ENCODE measurements at places on chromosomes 5 and 9.

- no peak for DNase-seq
Observed at GRCh38 chr5:42887097-42887496, 75.4 kb upstream of the SELENOP start.

DNA sequence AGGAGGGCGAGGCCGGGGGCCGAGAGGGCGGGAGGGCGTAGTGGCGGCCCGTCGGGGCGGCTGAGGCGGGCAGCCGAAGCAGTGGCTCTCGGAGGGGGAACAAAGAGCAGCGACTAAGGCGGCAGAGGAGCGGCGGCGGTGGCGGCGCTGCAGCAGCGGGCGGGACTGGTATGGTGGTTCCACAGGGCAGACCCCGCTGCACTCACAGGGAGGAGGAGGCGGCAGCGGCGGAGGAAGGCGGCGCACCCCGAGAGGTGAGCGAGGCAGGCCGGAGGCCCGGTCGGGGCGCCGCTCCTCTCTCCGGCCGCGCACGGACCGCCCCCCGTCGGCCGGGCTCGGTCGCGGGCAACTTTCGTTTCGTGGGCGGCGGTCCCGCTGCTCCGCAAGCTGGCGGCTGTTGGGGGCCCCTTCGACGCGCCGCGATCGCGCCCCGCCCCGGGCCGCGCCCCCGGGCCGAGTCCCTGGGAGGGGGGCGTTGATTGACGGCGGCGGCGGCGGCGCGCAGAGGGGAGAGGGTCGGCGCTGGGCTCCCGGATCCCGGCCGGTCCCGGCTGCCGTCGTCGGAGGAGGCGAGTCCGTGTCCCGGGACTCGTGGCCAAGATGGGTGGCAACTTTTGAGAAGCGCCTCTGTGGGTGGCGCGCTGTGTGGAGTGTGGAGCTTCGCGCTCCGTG, 467 bp downstream of the CNOT6 start:
- DNase-seq = no peak

- no peak for DNase-seq
Observed at GRCh38 chr9:109440117-109440515, 58.0 kb downstream of the PTPN3 start.

DNA sequence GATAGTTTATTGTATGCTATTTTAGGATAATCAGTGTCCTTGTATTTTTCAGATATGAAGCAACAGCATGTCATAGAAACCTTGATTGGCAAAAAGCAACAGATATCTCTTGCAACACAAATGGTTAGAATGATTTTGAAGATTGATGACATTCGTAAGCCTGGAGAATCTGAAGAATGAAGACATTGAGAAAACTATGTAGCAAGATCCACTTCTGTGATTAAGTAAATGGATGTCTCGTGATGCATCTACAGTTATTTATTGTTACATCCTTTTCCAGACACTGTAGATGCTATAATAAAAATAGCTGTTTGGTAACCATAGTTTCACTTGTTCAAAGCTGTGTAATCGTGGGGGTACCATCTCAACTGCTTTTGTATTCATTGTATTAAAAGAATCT, 14.5 kb downstream of the CCT5 start:
- DNase-seq = no peak

- DNase-seq = peak; percentile 3
Observed at GRCh38 chr5:65483546-65484346, 2.0 kb upstream of the ADAMTS6 start.

GRCh38 chr9:10127867-10128266, 484.9 kb downstream of the PTPRD start:
- no peak for DNase-seq

GRCh38 chr5:53397845-53398244, 82.6 kb upstream of the FST start:
- DNase-seq = no peak

- DNase-seq = no peak
Observed at GRCh38 chr5:113212244-113212920, 222.4 kb downstream of the TSSK1B start.

- DNase-seq = no peak
Observed at GRCh38 chr9:126030716-126031115, 283.5 kb downstream of the PBX3 start.

- no peak for DNase-seq
Observed at GRCh38 chr9:136482046-136482792, 621 bp downstream of the SEC16A start.

DNA sequence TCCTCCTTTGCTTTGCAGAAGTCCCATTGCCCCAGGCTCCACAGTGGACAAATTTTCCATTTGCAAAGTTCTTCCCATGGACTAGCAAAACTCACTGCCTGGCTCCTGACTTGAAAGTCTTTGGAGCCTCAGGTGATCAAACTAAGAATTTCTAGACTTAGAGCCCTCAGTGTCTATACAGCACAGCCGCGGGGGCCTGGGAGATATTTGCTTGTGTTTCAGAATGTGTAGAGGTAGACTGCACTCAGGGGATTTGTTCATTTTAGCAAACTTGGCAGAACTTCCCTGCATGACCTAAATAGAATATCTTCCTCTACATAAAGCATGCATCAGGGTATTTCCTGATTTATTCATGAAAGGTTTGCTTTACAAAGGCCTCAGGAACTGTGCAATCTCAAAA, 384.2 kb upstream of the ZNF462 start:
- no peak for DNase-seq

- no peak for DNase-seq
Observed at GRCh38 chr9:88339317-88339716, 48.9 kb upstream of the SPIN1 start.

GRCh38 chr5:179307931-179308471, 37.3 kb downstream of the ADAMTS2 start:
- DNase-seq = no peak

- DNase-seq = no peak
Observed at GRCh38 chr5:33901156-33901555, 9.4 kb upstream of the ADAMTS12 start.

All from NCI-H2081 treated with DMSO at 0.1 percent for 48 hours (cell line).